ENCODE measurements at places on chromosomes 1 and 21.
A peak's percentile ranks its signal among the peaks of the same experiment; 100 is the strongest.

- DNase-seq: no peak
These were observed 22.8 kb downstream of the INSL5 start for GRCh38 chr1:66778266-66778665.

GRCh38 chr1:212954514-212954913 lies 4.2 kb downstream of the VASH2 start:
- no peak for DNase-seq

DNA sequence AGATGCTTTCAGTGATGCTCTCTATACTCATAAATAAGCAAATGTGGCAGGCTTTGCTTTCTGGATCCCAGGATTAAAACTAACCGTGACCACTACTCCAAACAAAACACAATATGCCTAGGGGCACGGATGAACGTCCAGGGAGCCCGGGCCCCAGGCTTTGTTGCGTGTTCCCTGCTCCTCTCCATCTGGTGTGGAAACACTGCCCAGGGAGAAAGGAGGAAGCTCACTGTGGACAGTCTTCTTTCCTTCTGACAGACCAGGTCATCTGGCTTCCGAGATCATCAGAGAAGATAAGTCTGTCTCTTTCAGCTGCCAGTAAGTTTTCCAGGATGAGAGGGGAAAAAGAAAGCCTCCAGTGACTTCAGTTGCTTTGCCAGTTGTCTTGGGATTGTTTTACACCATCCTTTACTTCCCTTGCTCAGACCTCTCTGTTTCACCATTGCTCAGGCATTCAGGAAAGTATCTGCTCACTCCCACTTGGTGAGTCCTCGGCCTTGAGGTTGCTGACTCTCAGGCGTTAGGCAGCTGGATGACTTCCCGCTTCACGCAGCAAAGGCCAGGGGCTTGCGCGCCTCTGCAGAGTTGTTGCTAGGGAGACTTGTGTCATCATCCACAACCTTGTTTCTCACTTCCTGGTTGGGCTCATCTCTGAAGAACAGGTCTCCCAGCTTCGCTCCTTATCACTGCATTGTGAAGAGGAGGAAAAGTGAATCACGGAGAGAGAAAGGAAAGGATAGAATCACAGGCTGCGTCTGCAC lies 20.6 kb upstream of the PGD start:
- no peak for DNase-seq

DNA sequence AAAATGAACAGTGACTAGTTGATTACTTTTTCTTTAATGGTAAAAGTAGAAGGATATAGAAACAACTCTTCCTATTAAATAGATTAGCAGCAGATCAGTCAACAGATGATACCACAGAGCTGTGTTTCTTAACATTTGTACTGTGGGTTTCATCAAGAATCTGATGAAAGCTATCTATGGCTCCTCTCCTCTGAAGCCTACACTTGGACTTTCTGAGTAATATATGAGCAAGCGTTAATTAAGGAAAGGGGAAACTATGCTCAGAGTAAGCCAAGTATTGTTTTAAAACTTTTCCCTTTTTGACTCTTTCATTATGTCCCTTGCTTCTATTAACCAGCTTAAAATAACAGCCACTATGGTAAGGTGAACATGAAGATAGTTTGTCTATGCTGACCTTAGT lies 10.8 kb downstream of the ARID4B start:
- DNase-seq: no peak

- no peak for DNase-seq
These were observed 18.7 kb downstream of the MTF1 start for GRCh38 chr1:37840711-37841110.

DNA sequence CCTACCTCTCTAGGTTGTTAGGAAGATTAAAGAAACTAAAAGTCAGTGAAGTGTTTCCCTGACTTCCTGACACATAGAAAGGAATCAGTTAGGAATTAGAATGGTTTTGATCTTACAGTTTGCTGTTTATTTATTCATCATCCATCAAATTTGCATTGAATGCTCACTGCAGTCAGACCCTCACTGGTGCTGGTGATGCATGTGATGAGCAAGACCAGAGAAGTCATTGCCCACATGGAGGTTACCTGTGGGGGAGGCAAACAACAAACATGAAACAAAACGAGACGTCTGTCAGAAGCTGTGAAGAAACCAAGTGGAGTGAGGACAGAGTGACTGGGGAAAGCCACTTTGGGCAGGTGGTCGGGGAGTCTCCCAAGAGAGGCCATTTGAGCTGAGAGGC lies 6.4 kb downstream of the CTPS1 start:
- DNase-seq: no peak

GRCh38 chr21:35861661-35862060 lies 198.7 kb downstream of the SETD4 start:
- no peak for DNase-seq

DNA sequence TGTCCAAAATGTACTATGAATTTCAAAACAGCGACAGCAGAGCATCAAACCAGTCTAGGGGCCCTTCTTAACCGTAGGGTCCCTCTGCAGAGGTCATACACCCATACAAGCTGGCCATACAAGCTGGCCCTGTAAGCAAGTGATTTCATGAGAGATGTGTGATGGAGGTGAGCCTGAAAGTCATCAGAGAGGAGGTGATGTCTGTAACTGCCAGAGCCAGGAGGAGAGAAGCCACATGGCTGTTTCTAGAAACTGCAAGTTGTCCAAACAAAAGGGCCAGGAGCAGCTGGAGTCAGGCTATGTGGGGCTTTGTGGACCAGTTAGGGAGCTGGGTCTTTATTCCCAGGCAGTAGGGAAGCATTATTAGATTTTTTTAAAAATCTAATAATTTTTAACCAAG lies 14.8 kb upstream of the SERINC2 start:
- DNase-seq: no peak

DNA sequence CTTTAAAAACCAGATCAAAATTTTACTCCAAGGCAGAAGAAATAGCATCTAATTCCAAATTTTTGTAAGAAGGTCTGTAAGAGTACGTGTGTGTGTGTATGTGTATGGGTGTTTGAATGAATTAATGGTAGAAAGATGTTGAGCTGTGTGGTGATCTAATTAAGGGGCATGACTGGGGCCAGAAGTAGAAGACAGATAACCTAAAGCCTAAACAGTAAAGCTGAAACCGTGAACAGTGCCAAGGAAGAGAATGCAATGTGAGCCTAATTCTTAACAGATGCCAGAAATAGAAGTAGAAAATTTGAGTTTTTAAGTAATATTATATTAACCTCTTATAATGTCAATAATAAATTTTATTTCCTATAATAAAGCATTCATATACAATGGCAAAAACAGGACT lies 38.2 kb downstream of the BRINP3 start:
- DNase-seq: no peak

GRCh38 chr21:44550807-44551206 lies 498 bp downstream of the KRTAP10-2 start:
- peak; percentile 22 for DNase-seq

- no peak for DNase-seq
These were observed 38.9 kb downstream of the SPRTN start for GRCh38 chr1:231376875-231377549.

DNA sequence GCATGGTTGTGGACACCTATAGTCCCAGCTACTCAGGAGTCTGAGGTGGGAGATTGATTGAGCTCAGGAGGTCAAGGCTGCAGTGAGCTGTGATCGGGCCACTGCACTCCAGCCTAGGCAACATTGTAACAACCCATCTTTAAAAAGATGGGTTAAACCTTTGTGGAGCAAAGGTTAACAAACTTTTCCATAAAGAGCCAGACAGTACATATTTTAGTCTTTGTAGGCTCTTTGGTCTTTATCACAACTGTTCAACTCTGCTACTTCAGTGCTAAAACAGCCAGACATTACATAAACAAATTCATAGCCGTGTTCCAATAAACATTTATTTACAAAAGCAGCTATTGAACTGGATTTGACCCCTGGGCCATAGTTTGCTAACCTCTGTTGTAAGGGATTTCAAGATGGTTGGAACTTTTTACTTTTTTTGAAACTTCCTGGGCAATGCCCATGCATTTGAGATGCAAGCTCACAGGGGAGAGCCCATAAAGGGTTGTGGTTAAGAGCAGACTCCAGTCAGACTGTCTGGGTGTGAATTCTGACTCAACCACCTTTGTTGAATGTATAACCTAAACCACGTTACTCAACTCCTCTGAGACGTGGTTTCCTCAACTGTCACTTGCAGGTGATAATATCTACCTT lies 10.8 kb downstream of the INAVA start:
- DNase-seq: no peak

DNA sequence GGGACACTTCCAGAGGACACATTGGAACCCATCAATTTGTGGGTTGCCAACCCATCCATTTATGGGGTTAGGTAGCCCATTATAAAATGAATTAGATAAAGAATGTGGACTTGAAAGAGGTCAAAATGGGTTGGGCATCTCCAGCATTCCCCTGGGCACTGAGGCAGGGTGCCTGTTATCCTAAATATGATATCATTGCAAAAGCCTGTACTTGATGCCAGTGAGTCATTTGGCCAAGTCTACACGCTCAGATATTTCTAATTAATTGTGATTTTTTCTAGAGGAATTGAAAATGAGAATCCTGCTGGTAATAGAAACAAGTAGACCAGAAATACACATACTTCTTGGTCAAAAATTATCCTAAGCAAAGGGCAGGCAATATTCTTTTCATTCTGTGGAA lies 21.9 kb upstream of the NBL1 start:
- DNase-seq: no peak

DNA sequence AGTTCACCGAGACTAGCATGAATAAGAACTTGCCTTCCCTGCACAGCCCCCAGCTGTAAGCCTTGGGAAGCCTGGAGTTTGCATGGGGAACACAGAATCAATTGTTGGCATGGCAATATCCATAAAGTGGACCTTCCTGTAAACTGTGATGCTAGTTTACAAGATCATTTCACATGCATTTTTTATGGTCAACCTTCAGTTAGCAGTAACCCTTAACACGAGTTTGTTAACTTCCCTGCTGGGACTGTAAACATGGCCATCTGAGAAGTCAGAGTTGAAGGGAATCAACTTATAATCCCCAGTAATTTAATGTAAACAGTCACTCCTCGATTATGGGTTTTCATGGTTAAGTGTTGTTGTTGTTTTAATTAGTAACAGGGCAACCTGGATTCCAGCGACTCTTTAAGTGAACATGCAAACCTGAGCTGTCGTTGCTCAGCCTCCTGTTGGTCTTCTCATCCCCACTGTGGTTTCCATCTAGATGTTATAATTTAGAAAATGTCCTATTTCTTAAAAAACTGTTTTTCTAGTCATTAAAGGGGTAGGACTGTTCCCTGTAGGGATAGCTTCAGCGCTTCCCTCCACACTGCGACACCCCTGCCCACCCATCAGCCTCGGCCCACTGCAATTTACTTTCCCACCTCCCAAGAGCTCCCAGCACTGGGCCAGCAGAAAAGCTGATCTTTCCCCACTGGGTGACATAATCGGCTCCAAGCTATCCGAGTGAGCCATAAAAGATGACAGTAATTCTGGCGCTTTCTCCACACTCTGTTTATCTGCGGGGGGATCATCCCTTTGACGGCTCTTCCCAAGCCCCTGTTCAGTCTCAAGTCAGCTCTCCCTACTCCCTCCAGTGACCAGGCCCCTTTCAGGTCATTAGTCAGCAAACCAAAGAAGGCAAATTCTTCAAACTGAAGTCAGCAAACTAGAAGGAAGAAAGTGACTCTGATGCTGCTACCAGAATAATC lies 107.6 kb upstream of the IPO9 start:
- DNase-seq: no peak

DNA sequence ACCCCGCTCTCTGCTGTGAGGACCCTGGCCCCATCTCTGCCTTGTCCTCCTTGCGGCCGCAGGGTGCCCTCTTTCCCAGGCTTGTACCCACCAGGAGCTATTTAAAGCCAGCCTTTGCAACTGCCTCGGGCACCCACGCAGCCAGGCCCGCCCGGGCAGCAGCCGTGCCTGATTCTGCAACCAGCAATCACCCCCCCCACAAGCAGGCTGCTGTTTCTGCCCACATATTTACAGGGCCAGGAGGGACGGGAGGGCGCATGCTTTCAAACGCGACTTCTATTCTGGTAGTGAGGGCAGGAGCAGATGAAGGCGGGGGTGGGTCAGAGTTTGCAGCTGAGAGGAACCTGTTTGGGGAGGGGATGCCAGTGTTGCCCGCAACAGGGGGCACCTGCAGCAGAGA lies 13.6 kb downstream of the GABRD start:
- DNase-seq: peak; percentile 50

- DNase-seq: no peak
These were observed 187.0 kb upstream of the USP24 start for GRCh38 chr1:55402142-55402541.

- DNase-seq: no peak
These were observed 170.6 kb upstream of the C21orf91 start for GRCh38 chr21:17989780-17990179.

- DNase-seq: no peak
These were observed 3.8 kb upstream of the LRRC8C start for GRCh38 chr1:89629146-89629545.

GRCh38 chr1:2229911-2230731 lies 2.0 kb downstream of the SKI start:
- no peak for DNase-seq

DNA sequence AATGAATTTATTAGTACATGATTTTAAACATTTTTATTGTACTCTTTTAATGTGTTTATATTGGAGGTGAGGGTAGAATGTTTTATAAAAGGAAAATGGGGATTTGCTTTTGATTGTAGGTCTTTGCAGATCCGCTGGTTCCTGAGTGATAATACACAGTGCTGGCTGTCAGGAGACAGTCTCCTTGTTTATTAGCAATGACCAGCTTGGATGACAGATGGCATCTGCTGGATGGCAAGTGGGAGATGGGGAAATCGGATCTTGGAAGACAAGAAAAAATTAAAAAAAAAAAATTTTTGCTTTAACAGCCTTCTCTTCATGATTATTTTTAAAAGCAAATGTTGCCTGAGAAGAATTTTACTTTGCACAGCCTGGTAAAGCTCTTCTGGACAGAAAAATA lies 4.4 kb upstream of the PHTF1 start:
- DNase-seq: peak; percentile 94

GRCh38 chr21:30227633-30228404 lies 11.9 kb upstream of the CLDN8 start:
- DNase-seq: no peak

GRCh38 chr1:6152882-6153281 lies 27.2 kb downstream of the CHD5 start:
- DNase-seq: no peak

DNA sequence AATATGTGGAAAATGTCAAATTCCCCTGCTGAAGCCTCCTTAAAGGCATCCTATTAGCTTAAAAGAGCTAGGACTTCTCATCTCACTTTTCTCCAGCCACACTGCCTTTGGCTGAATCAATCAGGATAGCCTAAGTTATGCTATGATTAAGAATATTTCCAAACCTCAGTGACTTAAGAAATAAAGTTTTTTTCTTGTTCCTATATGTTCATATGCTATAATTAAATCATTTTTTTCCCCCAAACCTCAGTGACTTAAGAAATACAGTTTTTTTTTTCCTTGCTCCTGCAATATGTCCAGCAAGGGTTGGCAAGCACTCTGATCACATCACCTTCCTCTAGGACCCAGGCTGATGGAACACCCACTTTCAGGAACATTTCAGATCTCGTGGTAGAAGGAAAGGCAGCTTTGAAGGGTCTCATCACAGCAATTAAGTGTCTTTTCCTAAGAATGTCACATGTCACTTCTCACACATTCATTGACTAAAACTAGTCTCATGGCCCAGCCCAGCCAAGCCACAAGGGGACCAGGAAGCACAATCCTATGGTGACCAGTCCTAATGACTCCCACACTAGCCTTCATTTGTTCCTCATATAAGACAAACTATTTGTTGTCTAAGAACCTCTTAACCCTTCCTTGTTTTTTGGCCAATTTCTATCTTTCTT lies 6.3 kb upstream of the JUN start:
- no peak for DNase-seq

GRCh38 chr1:96840396-96840795 lies 118.8 kb downstream of the PTBP2 start:
- DNase-seq: no peak

Data from cerebellar cortex (tissue), 1 donor.